ENCODE measurements at places on chromosomes 4 and X. TPM values are rescaled to one million over a fixed set of nuclear protein-coding genes. Genes with fewer than 3 reads are reported as not detected.

XK gene
- 3.7 TPM for total RNA-seq

- no peak for DNase-seq
Measured at GRCh38 chrX:133364865-133365264, 50.4 kb downstream of the GPC4 start.

DNA sequence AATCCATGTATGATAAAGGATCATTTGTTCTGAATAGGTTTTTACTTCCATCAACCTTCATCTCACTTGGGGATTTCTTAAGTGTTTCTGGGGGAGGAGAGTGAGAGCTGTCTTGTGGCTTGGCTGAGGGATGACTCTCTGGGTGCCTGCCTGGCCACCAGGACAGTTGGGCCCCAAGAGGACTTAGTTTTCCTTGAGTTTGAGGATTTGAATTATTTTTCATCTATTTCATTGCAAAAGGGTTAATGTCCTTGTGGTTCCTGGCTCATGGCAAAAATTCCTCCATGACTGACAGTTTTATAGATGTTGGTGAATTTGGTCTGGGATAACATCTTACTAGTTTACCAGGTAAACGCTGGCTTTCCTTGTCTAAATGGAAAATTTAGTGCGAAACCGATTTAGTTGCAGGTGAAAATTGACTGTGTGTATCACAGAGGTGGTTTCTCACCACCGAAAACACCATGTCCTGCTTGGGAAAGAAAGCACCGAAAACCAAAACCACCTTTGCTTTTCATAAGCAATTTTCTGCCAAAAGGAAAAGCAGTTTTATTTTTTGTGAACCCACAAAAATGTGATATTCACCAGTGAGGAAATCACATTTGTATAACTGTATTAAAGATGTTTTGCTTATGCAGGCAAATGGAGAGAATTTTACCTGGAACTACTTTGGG lies 331.3 kb upstream of the SFRP2 start:
- DNase-seq: no peak

DNA sequence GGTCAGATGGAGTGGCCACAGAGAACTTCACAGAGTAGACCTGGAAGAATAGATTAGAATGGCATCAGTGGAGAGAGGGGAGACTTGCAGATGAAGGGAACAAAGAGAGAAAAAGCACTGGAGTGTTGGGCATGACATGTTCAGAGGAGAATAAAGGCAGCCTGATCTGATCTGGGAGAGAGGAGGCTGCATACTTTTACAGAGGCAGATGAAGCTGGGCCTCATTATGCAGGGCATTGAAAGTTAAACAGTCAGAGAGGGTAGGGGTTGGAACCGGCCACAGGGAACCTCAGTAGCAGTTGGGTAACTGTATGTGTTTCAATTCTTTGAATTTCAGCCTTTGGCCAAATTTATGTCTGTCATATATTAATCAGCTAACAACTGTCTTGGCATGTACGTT lies 61.2 kb downstream of the SH3BGRL start:
- DNase-seq: no peak

KCTD8 gene
- total RNA-seq: 2.4 TPM

DNA sequence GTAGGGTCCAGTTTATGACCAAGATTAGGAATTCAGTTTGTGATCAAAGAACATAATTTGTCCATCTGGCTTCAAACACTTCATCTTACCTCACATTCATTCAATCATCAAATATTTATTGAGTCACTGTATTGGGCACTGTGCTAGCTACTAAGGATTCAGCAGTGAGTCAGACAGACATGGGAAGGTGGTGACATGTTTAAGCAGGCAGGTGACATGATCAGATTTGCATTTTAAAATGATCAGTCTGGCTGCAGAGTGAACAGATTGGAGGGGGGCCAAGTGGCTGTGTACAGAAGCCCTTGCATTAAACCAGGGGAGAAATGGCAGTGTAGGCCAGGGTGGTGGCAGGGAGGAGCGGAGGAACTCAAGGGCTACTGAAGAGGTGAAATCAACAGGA lies 25.1 kb upstream of the APLN start:
- no peak for DNase-seq

DNA sequence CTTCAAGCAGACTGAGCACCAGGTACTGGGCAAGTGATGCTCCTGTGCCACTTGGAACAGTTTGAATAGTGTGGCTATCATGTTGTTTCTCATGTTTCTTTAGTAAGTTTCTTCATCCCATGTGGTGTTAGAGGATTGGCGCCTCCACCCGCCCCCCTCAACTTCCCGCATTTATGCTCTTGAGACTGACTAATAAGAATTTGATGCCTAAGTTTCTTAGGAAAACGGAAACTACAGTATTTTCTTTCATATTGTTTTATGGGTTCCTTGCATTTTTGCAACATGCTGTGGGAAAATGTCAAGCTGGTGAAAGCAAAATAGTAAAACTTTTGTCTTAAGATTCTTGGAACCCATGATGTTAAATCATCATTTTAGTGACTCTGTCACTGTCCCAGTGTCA lies 101.2 kb upstream of the SLC4A4 start:
- no peak for DNase-seq

HERC5 gene
- 2.4 TPM for total RNA-seq

DNA sequence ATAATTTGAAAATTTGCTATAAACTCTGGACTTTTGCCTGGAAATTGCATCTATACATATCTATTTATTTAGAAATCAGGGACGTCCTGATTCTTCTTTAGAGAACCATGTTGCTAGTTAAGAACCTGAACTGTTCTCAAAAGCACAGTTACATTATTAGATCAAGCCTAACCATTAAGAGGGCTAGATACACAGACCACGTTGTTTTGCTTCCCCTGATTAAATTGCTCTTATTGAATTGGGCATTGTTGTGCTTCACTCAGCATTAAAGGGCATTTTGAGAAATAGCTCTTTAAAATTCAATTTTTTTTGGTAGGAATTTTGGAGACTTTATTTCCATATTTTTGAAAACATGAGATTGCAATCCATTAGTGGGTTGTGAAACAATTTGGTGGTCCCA lies 44.4 kb downstream of the FIP1L1 start:
- no peak for DNase-seq

GRCh38 chr4:78693777-78694456 lies 82.2 kb upstream of the BMP2K start:
- DNase-seq: no peak

DNA sequence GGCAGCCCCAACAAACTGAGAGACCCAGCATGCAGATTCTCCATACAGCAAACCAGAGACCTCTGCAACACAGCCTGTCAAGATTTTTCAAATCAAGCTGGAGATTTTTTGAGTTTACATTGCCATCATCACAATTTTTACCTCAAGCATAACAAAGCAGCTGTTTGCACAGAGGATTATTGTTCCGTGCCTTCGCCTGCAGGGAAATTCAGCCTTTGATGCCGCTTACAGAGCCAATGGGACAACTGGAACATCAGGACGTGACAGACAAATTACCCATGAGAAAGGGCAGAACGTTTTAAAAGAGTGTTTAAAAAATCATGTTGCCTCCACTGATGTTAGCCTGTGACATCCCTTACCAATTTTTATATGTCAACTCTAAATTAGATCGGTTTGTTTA lies 363.7 kb downstream of the FBXW7 start:
- no peak for DNase-seq

DNA sequence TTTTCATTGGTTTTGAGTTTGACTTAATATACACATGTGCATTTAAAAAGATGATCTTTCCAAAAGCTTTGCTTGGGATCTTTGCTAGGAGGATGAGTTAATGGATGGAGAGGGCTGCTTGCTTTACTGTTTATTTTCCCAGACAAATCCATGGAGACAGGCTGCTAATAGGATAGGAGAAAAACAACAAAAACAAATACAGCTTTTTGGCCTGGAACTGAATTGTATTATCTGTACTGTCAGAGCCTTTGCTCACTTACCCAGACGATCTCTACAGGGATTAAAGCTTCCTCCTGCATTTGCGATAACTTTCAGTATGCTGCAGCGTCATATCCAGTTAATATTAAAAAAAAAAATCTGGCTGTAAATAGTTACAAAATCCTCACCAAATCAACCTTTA lies 190.8 kb upstream of the NUDT6 start:
- no peak for DNase-seq

SLC10A4 gene
- total RNA-seq: 7.7 TPM

- DNase-seq: no peak
Measured at GRCh38 chrX:106684207-106684606, 42.3 kb upstream of the RNF128 start.

TCP11X2 gene
- not detected for total RNA-seq

DUX4 gene
- not detected for total RNA-seq

CSAG1 gene
- total RNA-seq: not detected

- DNase-seq: no peak
Measured at GRCh38 chr4:185512516-185512915, 22.8 kb downstream of the PDLIM3 start.

GRCh38 chr4:3752022-3752421 lies 14.2 kb upstream of the ADRA2C start:
- no peak for DNase-seq

F9 gene
- not detected for total RNA-seq

Data from frontal cortex (tissue), 4 donors.